ENCODE measurements at places on chromosomes 4 and X.

GRCh38 chr4:1910643-1911042 is 39.5 kb downstream of the NSD2 start:
- DNase-seq, result peak; percentile 74

- no peak for DNase-seq
These were observed 248.9 kb upstream of the TTC29 start for GRCh38 chr4:147194604-147195003.

DNA sequence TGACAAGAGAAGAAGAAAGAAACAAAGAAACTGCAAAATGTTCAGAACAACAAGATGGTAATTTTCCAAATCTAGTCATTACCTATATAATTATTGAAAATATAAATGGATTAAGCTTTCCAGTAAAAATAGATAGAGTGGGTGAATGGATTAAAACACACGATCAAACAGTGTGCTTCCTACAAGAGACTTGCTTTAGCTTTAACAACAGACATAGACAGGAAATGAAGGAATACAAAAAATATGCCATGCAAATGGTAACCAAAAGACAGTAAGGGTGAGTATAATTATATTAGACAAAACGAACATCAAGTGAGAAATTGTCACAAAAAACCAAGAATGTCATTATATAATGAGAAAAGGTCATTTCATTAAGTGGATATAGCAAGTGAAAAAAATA is 842.8 kb downstream of the CCSER1 start:
- DNase-seq, result no peak

- DNase-seq, result no peak
These were observed 2341.6 kb downstream of the PCDH7 start for GRCh38 chr4:33061727-33062126.

Data from Ammon's horn (tissue), 1 donor.